SW480 (cell line): ENCODE measurements at places on chromosomes 2 and 18.

DNA sequence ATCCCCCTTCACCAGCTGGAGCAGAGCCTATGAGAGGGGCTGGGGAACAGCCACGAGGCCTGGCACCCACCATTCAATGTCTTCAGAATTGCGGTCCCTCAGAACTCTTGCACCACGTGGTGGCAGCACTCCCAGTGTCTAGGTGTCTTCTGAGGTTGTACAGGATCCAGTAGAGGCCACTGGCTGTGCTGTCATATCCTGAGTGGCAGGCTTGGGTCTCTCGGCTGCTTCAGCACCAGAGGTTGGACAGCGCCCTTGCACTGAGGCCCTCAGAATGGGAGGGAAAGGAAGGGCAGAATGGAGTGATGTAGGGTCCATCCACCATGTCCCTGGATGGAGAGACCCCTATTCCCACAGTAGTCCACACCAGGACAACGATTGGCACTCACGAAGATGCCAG, 112.0 kb upstream of the TEKT4 start:
- peak; percentile 69 for DNase-seq

- peak; percentile 61 for DNase-seq
Measured at GRCh38 chr2:234368861-234369261, 128.0 kb downstream of the ARL4C start.

DNA sequence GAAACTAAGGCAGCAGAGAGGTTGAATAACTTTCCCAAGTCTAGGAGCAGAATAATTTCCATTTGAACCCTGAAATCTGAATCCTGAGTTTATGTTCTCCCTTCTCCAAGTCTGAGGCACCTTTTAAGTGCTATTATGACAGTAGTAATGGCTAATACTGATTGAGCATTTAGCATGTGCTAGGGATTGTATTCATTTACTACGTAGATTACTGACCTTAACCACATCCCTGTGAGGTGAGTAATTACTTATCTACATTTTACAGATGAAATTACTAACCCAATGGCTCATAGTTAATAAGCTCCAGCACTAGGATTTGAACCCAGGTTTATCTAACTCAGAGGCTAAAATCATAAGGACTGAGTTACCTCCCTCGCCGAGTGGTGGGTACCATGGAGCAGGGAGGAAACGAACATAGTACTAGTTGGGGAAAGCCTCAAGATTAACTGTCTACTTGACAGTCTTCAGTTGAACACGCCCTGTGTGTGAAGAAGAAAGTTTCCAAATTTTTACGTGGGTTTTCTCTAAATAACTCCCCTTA, 93.0 kb downstream of the MAPRE2 start:
- DNase-seq = no peak

- DNase-seq = peak; percentile 64
Measured at GRCh38 chr18:56702946-56703345, 51.8 kb downstream of the WDR7 start.

DNA sequence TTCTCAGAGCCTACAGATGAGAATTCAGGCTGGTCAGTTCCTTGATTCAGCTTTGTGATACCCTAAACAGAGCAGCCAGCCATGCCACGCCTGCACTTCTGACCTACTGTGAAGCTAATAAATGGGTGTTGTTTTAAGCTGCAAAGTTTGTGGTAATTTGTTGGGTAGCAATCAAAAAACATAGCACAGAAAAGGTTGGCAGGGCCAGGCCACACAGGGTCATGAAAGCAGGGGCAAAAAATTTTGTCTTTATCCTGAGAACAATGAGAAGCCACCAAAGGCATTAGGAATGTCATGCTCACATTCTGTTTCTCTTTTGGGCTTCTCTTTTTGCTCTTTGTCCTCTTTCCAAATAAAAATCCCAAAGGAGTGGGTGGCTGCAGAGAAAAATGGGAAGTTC, 385.9 kb downstream of the TXNL1 start:
- no peak for DNase-seq
